Spinal cord (tissue), 10 donors: ENCODE measurements at places on chromosomes 6 and 20.

DNA sequence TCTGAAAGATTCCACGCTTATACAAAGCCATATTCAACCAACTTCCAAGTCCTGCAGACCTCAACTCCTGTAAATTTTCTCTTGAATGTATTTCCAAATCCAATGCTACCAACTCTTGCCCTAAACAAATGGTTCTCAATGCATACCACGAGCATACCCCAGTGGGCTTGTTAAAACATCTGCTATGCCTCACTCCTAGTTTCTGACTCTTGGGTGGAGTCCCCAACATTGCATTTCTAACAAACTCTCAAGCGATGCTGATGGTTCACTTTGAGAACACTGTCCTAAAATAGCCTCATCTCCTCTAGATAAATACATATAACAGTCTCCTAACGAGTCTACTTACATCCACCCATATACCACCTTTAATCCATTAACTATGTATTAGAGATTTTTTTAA lies 7.3 kb downstream of the HBS1L start:
- DNase-seq, result no peak

DNA sequence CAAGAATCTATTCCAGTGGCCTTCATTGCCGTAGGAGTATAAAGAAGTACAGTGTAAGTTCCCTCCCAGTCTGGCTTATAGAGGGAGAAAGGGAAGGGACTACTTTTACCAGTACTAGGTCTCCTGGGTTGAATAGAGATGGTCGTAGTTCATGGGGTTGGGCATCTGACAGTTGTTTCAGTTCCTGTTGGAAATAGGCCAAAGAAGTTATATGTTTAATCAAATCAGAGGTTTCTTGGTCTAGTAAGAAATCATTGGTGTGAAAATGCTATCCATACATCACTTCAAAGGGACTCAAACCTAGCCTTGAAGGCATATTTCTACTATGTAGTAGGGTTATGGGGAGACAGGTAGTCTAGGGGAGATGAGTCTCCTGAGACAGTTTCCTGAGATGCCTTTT lies 45.6 kb upstream of the MAN1A1 start:
- no peak for DNase-seq

DNA sequence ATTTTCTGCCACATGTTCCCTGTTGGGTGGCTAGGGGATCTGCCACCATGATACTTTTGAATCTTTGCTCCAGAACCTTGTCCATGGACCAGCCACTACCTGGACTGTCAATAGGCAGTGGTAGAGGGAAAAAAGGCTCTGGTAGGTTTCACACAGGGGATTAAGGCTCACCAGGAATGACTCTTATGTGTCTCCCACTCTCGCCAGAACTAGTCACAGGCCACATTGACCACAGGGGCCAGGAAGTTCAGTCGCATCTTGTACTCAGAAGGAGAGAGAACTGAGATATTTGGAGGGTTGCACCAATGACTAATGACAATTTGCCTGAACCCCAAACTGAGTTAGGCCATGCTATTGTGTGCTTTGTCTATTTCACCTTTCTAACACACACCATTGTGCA lies 23.6 kb upstream of the APCDD1L start:
- DNase-seq, result no peak

- no peak for DNase-seq
Observed at GRCh38 chr20:17843246-17844132, 125.1 kb downstream of the SNX5 start.

DNA sequence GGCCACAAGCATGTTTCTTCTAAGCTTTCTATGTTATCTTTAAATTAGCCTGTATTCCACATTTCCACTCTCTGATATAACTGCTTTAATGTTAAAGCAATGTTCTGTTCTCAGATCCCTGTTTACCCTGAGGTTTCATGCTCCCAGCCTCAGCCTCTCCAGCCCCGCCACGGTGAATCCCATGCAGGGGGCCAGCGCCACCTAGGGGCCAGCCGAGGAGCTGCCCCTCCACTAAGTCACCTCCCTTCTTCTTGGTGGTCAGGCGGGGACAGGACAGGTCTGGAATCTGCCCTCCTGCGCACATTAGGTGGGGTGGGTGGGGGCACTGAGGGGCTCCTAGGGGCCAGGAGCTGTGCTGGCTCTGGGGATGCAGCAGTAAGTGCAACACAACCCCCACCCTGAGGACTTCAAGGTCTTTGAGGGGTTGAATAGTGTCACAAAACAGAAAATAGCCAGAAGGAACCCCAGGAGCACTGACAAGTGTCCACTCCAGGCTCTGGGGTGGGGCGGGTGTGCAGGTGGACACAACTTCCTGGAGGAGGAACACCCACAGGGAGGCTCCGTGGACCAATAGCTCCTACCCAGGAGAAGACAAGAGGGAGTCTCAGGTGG lies 61.6 kb downstream of the RAB44 start:
- DNase-seq, result no peak

GRCh38 chr6:82785206-82785605 lies 280.4 kb downstream of the UBE3D start:
- DNase-seq, result no peak

GRCh38 chr6:109318328-109318876 lies 63.9 kb downstream of the CD164 start:
- DNase-seq, result peak; percentile 15

DNA sequence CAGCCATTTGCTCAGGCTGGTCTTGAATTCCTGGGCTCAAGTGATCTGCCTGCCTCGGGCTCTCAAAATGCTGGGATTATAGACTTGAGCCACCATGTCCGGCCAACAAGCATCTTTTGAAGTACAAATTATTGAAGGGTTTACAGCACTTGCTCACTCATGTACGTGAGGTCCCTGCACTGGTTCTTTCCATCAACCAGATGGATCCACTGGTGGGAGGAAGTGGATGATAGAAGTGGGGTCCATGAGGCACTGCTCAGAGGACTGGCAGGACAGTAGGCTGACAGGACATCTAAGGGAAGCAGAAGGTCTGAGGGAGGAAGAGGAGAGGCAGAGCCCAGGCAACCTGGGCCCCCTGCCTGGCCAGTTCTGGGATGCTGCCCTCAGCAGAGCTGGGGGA lies 109.2 kb upstream of the NXT1 start:
- DNase-seq, result no peak

GRCh38 chr6:157034436-157035230 lies 257.5 kb downstream of the ARID1B start:
- DNase-seq, result no peak

DNA sequence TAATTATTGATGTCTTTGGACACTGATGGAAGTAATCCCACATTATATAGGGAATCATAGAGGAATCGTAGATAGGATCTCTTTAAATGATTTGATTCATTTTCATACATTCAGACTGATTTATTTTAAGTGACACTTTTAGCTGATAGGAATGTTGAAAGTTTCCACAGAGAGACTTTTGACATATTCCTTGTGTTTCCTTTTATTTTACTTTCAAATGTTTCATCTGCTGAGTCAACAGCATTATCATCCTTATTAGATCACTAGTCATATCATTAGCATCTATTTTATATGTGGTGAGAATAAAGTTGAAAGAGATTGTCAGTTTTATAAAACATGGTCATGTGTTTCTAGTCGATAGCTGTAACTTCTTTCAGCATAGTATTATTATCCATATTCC lies 13.4 kb downstream of the DCBLD1 start:
- no peak for DNase-seq

GRCh38 chr20:35994994-35995453 lies 26.6 kb downstream of the CNBD2 start:
- peak; percentile 59 for DNase-seq

DNA sequence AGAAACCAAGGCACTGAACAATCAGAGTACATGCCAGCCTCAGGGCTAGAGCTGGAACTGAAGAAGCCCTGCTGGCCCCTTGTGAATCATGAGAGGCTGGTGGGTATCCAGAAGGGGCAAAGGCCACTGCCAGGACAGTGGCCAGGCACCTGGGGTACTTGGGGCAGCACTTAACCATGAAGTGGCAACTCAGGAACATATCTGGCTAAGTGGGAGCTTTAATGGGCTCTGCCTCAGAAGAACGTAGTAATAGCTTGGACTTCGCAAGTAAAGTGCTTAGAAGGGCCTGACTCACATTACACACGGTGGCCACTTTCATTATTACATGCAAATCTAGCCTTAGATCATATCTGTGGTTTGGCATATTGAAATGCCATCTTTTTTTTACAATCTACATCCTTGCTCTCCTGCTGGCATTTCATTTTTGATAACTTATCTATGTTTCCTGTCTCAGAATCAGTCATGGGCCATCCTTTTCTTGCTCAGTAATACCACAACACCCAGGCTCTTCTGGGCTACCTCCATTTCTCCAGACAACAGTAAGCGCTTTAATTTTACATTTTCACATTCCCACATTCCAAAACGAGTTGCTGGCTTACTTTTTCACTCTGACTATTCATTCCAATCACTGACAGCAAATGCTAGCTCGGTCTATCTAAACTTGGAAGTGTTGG lies 21.6 kb downstream of the NAPB start:
- no peak for DNase-seq

- DNase-seq, result no peak
Observed at GRCh38 chr6:119544325-119545175, 195.0 kb upstream of the MAN1A1 start.

DNA sequence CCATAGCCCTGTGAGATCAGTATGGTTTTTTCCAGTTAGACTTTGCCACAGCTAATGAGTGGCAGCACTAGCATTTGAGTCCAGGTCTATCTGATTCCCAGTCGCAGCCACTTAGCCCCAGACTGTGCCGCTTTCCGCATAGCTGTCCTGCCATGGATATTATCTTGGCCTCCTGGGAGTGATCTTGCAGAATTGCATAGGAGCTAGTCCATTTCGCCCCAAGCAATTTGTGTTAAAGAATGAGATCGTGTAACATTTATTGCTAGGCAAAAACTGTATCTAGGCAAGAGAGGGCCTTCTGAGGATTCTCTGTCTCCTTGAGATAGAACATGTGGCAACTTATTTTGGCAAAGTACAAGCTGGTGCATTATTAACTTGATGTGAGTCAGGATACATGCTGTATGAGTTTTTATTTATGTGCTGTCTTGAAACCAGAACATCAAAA lies 74.2 kb downstream of the EZR start:
- no peak for DNase-seq

DNA sequence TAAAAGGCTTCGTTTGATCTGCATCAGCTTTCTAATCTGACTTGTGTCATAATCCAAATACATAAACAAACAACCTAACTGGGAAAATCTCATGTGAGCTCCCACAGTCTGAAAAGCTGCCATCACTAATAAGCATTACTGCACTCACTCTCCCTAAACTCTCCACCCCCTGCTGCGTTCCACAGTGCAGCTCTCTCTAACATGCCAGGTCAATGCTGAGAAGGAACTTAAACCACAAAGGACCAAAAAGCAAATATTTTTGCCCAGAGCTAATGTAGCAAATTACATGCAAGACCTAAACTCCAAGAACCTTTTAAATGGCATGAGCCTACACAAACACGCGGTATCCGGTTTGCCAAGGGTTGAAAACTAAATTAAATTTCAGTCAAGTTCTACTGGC lies 542.3 kb upstream of the JARID2 start:
- DNase-seq, result no peak

DNA sequence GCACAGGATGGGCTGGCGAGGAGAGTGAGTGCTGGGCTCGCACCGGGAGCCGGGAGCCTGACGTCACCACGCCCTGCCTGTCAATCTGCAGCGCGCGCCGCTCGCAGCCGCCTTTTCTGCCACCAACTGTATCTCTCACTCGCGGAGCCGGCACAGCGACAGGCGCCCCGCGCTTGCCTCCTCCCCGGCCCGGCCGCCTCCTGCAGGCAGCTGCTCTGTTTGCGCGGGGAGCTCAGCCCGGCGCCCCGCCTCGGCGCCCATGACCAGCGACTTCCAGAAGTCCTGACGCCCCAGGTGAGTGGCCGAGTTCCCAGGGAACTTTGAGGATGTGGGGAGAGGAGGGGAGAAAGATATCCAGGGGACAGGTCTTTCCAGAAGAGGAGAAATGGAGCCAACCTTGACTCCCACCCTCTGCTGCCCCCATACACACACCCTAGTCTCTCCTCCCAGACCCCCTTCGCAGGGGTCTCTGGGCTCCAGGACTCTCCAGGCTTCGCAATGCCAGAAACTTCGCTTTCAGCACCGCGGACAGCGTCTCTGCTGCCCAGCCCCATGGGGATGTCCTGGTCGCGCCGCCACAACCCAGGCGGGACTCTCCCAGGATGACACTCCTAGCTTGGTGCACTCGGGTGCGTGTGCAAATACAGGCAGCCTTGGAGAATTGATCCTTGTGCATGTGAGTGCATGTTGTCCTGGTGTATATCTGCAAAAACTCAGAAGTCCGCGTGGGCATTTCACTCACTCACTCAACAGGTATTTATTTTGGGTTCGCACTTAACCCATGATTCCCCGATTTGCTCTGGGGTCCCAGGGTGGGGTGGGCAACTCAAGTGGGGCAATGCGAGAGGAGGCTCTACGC lies at the start of gene GPR6:
TSS of gene GPR6 (plus strand) at position 138 of the 859 bp plus-strand sequence. CDS start 802 bp downstream, outside the sequence.
- peak; percentile 47 for DNase-seq

DNA sequence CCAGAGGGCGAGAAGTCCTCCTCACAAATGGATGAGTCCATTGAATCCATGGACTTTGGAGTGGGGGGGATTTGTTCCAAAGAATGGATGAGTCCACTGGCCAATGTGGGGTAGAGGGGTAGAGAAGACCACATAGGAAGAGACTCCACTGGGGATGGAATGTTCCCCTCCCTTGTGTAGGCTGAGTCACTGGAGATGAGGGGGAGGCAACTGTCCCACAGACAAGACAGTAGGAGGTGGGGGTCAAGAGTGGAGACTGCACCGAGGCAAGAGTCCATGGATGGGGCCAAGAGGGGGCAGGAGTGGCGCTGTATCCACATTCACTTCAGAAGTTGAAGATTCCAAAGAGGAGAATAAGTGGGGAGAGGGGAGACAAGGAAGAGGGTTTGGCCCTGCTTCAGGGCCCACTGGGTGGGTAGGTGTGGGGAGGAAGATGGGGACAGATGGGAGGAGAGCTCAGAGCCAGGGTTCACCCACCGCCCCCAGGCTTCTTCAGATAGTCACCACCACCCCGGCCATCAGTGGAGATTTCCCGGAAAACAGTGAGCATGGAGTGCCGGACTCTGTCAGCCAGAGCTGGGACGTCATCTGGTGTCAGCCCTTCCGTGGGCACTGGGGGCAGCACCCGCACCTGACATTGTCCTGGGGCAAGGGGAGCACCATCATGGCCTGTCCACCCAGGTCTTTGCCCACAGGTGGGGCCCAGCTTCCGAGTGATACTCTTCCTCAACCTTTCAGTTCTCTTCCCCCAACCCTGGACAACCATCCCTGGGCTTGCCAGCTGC lies 4.6 kb downstream of the EGFL8 start:
- DNase-seq, result no peak

DNA sequence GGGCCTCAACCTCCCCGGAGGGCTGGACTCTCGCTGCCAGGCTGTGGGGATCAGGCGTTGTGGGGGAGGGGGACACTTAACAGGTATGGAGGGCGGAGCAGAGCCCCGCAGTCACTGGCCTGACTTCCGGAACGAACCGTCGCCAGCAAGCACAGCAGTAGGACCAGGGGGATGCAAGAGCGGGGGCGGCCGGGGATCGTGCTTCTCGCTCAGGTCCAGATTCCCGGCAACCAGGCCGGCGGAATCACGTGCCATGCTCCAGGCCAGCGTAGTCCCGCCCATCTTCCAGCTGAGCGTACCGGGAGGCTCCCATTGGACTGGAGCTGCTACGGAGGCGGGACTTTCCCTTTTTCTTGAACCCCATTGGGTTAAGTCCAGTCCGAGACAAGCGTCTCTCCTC lies 10.0 kb upstream of the POU5F1 start:
- no peak for DNase-seq

GRCh38 chr20:3648951-3649350 lies 14.2 kb downstream of the GFRA4 start:
- no peak for DNase-seq
